ENCODE measurements at places on chromosomes 11 and 22.

GRCh38 chr11:35765211-35765610 lies 102.6 kb downstream of the TRIM44 start:
- no peak for DNase-seq

- no peak for DNase-seq
These were observed 45.8 kb upstream of the CLDN5 start for GRCh38 chr22:19569976-19570375.

DNA sequence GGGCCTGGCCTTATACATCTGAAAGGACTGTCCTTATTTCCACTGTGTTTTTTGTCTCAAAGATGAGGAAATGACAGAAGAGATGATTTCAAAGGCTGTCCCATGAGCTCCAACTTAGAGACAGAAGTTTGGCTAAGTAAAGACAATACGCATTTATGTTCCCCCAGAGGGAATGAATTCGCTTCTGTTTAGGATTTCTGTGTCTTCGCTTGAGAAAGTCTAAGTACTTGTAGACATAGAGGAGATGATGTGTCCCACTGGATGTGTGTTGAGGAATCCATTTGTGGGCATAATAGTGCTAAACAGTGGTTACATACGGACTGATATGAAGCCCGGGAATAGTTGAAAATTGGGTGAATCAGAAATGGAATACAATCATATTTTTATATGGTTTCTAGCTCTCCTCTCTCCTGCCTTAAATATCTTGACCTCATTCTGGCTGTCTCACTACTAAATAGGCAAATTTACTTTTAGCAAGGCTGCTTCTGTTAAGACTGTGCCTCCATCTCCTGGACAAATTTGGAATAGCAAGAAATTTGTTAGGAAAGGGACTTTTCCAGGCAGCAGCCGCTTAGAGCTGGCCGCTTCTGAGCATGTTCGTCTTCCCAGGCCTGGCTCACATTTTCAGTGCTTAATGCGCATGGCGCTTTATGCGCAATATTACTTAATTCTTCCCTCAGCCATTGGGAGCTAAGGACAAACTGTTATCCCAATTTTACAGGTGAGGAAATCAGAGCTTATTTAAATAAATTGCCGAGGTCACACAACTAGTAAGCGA lies 1.9 kb upstream of the PEX26 start:
- DNase-seq = no peak

- no peak for DNase-seq
These were observed 101.8 kb downstream of the LUZP2 start for GRCh38 chr11:24598641-24599040.

DNA sequence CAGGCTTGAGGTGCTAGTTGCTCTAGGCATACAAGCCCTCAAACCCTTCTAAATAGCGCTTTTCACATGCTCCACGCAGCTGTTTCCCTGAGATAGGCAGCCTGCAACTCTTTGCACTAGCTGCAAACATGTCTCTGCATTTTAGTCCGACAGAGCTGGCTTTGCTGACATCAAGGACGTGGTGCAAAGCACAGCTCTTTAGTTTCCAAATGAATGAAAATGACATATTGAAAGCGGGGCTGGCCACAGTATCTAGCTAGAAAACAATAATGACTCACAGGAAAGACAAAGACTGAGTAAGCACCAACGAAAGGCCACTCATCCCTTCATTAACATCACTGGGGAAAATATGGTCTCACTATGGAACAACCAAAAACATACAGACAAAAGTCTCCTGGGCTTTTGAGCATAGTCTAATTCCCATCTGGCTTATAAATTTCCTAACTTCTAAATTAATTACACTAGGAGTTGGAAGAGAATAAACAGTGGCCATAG lies 15.3 kb upstream of the ZC3H12C start:
- no peak for DNase-seq

GRCh38 chr11:26244207-26244606 lies 87.7 kb upstream of the ANO3 start:
- no peak for DNase-seq

Measured in activated effector memory CD4-positive, alpha-beta T cell treated with Interleukin-2 at 50 U/mL for 16 hours (primary cell).